ENCODE measurements at places on chromosomes 1 and 21.

DNA sequence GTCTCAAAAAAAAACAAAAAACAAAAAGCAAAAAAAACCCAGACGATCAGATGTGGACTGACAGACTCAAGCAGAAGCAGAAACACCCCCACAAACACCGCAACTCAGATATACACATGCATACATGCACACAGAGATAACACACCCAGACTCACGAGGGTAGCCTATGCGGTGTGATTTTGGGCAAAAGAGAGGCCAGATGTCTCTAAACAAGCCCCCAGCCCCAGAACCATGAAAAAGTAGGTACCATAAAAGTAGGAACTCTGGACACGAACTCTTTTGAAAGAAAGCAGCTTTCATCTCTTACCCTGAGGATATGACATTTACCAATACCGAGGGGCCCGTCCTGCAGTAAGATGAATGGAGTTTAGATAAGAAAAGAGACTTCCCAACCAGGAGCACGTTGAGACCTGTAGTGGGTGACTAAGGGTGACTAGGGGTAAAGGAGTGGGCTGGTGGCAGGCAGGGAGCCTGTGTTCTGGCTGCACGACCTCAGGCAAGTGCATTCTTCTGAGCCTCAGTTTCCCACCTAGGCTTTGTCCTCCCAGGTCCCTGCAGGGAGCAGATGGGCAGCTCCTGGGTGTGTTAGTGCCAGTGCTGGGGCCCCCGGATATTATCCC lies 1.5 kb upstream of the TINAGL1 start:
- no peak for DNase-seq

- no peak for DNase-seq
Observed at GRCh38 chr1:232704694-232705680, 75.1 kb upstream of the SIPA1L2 start.

GRCh38 chr1:228894442-228894989 lies 159.2 kb downstream of the RHOU start:
- DNase-seq, result no peak

DNA sequence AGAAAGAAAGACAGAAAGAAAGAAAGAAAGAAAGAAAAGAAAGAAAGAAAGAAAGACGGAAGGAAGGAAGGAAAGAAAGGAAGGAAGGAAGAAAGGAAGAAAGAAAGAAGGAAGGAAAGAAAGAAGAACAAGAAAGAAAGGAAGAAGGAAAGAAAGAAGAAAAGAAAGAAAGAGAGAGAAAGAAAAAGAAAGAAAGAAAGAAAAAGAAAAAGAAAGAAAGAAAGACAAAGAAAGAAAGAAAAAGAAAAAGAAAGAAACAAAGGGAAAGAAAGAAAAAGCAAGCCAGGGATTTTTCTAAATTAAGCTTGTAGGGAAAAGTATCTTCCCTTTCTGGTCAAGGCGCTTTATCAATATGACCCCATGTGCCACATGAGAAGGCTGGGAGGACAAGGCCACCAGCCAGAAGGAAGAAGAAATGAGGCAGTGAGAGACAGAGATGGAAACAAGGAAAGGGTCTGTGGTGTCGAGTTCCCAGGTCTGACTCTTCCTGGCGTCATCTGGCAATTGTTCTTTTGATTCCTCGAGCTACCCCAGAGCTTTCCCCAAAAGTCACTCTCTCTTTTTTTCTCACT lies 88.4 kb upstream of the LPGAT1 start:
- no peak for DNase-seq

DNA sequence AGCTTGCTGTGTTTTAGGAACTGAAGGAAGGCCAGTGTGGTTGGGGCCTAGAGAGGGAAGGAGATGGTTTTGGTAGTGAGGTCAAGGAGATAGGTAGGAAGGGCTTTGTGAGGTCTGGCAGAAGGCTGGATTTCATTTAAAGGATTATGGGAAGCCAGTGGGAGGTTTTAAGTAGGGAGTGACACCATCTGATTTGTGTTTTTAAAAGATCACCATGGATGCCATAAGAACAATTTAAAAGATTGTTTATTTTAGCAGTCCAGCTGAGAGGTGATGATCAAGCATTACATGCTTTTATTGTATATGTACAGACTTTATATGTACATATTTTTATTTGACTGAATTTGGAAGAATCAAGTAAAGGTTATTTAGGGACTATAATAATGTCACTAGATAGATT lies 26.4 kb downstream of the RGL1 start:
- no peak for DNase-seq

- no peak for DNase-seq
Observed at GRCh38 chr1:248618119-248618518, 16.8 kb downstream of the OR2T11 start.

GRCh38 chr1:23558140-23558871 lies 995 bp downstream of the ID3 start:
- no peak for DNase-seq

GRCh38 chr21:35336534-35336933 lies 287.4 kb upstream of the RUNX1 start:
- no peak for DNase-seq

GRCh38 chr1:72526926-72527325 lies 244.6 kb upstream of the NEGR1 start:
- no peak for DNase-seq

- no peak for DNase-seq
Observed at GRCh38 chr1:244264163-244264562, 187.5 kb downstream of the ADSS2 start.

DNA sequence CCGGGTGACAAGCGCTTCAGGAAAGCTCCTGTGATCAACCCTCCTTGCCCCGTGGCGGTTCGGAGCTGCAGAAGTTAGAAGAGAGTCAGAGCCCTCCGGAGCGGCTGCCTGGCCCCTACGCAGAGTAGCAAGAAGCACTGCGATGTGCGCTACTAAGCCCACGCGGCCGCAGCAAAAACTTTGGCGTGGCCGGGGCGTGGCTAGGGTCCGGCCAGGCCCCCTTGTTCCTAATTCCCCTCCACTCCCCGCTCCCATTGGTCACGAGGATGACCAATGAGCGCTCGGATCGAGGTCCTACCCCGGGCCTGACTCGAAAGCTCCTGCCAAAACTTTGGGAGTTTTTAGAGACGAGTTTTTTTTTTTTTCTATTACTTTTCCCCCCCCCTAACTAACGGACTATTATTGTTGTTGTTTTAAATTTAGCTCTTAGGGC lies at the start of gene HLX:
Gene HLX, plus strand, starts transcription at position 368 of the 433 bp plus-strand sequence. CDS start 415 bp downstream, outside the sequence.
- DNase-seq, result peak; percentile 35

- DNase-seq, result no peak
Observed at GRCh38 chr1:218656301-218657037, 311.3 kb downstream of the TGFB2 start.

- no peak for DNase-seq
Observed at GRCh38 chr1:26970810-26971209, 10.5 kb upstream of the KDF1 start.

DNA sequence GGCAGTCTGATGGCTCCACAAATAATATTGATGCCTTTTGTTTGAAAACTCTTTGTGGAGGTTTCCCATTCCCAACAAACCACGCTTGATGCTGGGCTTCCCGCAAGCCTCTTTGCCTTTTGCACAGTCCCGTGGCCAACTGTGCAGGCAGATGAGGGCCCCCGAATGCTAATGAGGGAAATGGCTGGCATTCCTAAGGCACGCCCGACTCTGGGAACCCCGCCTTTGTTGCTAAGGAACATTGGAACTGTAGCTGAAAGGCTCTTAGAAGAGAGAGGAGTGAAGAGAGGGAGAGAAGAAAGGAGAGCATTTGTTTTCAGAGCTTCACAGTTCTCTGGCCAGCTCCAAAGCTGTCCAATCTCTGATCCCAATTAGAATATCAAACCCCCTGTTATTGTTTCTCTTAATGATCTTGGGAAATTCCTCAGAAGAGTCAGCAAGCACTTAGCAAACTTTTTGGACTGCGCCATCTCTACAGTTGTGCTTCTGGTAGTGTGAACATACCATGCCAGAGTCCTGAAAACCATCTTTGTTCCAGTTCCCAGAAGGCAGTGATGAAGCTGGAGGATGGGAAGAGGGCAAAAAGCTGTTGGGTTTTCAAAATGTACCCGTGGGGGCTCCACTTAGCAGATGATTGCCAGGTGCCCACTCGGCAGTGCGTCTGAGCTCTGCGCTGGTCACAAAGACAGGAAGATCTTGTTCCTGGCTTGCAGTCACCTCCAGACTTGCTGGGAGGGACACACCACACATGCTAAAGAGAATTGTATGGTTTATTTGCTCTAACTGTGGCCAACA lies 60.1 kb upstream of the CYP2J2 start:
- DNase-seq, result no peak
